GM13977 (cell line): ENCODE measurements at places on chromosomes 11 and 22.

DNA sequence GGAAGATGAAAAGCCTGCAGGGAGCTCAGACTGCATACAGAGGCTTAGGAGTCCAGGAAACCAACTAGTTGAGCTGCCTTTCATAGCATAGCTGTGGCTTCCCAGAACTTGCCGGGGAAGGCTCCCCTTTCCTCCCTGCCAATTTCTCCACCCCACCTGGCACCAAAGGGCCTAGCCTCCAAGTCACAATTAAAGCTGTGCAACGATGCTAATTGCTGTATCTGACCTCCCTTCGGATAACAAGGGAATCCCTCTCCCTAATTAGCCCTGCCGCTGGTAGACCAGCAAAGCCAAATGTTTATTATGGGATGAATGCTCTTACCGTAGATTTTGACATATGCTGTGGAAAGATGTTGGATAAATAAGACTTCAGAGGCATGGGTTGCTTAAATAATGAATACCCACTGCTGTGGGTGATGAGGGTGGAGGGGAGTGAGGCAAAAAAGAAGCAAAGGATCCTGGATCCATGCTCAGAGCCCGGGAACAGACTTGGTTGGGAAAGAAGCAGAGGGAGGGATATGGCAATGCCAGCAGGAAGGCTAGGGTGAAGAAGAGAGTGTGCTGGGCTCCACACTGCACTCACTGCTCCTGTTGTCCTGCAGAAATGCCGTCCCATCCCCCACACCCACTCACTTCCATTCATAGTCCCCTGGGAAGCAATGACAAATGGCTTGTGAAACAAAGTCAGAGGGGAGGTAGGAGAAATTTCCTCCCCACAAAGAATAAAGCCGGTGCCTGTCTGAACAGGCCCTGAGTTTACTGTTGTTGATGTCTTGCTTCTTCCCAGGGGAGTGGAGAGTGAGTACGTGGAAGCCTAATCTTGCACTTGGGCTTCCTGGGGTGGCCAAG is 608.1 kb upstream of the CADM1 start:
- DNase-seq = no peak

- no peak for DNase-seq
These were observed 14.6 kb downstream of the CCDC83 start for GRCh38 chr11:85869781-85870180.

DNA sequence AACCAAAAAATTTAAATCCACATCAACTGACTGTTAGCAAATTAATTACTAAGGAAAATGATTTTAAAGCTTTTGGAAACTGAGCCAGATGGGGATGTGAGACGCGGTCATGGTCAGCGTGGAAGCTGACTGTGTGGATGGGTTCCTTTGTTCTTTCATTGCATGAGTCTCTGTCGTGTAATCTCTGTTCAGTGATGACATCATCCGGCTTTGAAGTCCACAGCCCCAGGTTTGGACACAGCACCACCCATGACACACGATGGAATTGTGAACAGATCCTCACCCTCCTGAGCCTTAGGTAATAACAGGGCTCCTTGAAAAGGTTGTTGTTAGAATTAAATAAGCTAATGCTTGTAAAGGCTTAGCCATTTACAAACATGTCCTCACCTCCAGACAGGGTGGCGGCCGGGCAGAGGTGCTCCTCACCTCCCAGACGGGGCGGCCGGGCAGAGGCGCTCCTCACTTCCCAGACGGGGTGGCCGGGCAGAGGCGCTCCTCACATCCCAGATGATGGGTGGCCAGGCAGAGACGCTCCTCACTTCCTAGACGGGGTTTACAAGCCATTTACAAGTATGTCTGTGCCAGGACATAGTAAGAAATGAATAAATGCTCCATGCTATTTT is 677.3 kb downstream of the TBC1D22A start:
- no peak for DNase-seq

DNA sequence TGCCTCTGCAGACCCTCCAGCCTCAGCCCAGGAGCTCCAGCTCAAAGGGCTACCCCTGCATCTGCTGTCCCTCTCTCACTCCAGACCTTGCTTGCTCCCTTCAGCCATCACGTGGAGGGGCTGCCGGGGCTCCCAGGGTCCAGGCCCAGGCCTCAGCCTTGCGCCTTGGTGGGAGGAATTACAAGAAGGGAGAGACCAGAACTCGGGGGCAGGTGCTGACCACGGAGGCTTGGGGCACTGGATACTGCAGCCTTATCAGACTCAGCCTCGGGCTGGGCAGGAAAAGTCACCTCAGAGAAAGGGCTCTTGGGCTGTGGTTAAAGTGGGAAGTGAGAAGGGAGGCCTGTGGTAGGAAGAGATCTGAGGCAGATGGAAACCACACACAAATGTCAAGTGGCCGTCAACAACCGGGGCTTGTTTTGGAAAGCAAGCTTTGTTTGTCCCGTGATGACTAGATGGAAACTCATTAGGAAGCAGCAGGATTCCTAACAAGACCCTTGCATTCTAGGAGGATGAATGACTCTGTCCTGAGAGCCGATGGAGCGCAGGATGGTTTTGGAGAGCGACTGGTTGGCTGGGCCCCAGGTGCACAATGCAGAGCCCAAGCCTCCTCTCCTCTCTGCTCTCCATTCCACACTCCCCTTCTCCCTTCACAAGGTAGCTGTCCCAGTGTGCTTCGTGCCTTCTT is 1321.7 kb downstream of the TBC1D22A start:
- DNase-seq = no peak

DNA sequence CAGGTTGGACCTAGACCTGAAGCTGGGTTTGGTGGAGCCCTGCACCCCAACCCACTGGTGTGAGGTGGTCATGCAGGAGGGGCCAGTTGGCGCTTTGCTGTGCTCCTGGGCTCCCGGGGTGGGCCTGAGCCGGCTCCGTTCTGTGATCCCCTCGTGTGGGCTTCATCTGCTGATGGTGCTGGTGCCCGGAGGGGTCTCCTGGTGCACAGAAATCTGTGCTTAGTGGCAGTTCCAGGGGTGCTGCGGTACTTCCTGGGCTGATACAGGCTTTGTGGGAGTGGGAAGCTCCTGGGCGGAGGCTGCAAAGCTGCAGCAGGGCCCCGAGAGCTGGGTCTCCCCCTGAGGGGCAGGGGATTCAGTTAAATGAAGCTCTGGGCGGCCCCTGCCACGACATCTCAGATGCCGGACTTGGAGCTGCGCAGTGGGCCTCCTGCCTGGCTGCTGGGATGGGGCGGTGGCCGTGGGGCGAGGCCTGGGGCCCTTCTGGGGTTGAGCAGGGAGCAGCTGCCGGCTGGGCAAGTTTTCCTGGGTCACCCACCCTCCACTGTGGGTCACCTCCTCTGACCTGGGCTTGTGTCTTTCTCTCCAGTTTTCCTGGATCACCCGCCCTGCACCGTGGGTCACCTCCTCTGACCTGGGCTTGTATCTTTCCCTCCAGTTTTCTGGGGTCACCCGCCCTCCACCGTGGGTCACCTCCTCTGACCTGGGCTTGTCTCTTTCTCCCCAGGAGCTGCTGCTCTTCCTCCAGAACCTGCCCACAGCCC is 410.5 kb downstream of the TBC1D22A start:
- no peak for DNase-seq

DNA sequence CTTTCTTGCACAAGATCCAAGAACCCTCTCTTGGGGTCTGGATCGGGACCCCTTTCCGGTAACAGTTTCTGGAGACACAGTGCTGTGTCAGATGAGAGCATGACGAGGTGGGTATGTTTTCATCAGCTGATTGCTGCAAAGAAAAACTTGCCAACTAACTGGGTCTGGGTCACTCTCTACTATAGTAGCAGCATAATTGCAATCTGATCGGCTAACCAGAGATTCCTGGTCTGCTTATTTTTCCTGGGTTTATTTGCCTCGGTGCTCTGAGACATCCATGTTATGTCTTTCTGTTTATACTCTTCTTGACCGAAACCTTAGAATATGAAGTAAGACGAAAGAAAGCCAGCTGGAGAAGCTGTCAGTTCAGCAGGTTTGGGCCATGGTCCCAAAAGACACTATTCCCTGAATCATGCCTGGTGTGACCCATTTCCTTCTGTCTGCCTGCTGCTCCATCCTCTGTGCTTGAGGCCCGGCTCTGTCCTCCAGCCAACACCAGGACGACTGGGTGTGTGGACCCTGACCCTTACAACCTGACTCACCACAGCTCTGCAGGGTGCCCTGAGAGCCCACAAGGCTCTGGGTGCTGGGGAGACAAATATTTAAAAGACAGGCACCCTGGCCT is 24.1 kb upstream of the CLMP start:
- DNase-seq = no peak

- no peak for DNase-seq
These were observed 49.8 kb downstream of the SVIP start for GRCh38 chr11:22779850-22780249.

GRCh38 chr11:46413760-46414465 is 22.3 kb upstream of the CHRM4 start:
- no peak for DNase-seq

- no peak for DNase-seq
These were observed 31.8 kb upstream of the RBMXL2 start for GRCh38 chr11:7056828-7057513.

- DNase-seq = peak; percentile 62
These were observed 76.8 kb upstream of the VPREB1 start for GRCh38 chr22:22167791-22168189.

GRCh38 chr11:86938900-86939880 is 16.0 kb downstream of the FZD4 start:
- peak; percentile 32 for DNase-seq

- no peak for DNase-seq
These were observed 883.3 kb downstream of the BRD1 start for GRCh38 chr22:48944433-48944750.
